ENCODE measurements at places on chromosomes 2 and 18.

DNA sequence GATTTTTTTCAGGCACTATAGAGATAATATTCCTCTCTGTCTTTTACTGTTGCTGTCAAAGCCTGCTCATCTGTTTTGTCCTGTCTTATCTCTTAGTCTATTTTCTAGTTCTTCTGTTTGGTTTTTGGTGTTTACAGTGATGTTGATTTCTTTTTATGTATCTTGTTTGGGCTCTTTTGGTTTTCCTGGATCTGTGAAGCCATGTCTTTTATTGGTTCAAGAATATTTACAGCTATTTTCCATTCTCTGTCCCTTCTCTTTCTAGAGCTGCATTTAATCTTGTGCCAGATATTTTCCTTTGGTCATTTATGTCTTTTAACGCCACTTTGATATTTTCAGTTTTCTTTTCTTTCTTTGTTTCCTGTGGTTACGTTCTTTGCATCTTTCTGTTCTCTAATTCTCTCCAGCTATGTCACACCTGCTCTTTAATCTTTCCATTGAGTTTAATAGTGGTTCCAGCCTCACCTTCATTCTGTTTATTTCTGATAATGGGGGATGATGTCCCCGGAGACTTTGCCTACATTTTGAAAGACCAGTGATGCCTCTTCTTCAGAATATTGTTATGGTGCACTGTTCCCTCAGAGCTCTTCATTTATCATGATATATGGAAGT lies 32.0 kb downstream of the SMCHD1 start:
- DNase-seq, result no peak

DNA sequence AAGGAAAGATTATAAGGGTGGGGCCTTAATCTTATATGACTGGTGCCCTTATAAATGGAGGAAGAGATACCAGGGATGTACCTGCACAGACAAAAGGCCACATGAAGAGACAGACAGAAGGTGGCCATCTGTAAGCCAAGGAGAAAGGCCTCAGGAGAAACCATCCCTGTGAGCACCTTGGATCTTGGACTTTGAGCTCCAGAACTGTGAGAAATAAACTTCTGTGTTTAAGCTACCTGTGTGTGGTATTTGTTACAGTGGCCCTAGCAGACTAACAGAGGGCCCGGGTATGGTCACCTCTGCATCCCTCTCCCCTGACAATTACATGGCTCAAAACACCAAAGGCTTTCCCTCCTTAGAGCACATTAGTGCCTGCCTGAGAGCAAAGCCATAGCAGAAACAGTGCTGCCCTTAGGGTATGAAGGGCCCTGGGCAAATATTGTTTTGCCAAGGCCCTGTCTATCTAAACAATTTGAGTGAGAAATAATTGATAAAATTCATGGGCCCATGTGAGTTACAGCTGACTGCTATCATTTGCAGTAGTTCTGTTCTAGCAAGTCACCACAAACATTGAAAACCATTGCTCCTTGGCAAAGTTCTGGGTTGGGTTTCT lies 109.3 kb upstream of the MYCN start:
- DNase-seq, result no peak

- DNase-seq, result no peak
These were observed 753.9 kb upstream of the ZEB2 start for GRCh38 chr2:145273840-145274239.

DNA sequence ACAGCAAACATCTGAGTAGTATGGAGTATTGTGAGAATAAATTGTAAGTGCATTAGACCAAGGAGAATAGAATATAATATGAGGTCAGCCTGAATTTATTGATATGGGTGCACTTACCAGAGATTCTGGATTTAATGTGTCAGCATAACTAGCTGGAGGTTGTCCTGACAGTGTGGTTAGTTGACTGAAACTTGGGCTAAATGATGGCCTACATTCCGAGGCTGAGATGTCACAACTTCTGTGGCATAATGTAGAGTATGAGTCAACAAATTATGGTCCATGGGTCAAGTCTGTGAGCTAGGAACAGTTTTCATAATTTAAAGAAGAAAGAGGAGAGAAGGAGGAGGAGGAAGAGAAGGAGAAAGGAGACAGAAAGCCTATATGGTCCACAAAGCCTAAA lies 127.6 kb downstream of the QPCT start:
- DNase-seq, result no peak

- no peak for DNase-seq
These were observed 6.6 kb upstream of the SEMA4C start for GRCh38 chr2:96876269-96877041.

DNA sequence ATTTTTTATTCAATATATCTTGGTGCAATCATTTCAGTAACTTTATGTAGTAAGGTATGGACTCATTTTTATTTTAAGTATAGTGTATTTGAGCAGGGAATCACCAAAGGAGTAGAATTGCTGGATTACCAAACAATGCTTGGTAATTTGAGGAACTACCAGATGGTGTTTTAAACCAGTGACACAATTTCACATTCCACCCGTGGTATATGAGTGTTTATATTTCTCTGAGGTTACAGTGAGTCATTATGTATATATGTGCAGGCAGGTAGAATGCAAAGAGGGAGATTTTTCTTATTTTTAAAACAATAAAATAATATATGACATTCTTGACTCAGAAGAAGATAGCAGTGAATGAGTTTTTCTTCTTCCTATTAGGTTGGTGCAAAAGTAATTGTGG lies 596.9 kb downstream of the DCC start:
- no peak for DNase-seq

GRCh38 chr2:9778012-9778411 lies 65.3 kb upstream of the TAF1B start:
- peak; percentile 75 for DNase-seq

DNA sequence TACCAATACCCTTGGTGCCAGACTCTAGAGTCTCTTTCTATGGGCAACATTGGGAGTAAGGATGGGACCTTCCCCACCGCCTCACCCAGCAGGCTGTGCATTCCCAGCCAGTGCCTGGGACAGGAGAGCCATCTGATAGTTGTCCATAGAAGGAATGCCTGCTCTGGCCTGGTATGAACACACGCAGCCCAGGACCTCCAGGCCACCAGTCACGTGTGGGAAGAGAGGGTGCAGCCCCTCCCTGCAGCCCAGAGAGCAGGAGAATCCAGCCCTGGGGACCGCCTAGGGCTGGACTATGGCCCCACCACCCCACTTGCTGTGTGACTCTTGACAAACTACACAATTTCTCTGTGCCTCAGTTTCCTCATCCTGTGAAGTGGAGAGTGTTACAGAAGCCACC lies 52.5 kb upstream of the ID2 start:
- DNase-seq, result no peak

DNA sequence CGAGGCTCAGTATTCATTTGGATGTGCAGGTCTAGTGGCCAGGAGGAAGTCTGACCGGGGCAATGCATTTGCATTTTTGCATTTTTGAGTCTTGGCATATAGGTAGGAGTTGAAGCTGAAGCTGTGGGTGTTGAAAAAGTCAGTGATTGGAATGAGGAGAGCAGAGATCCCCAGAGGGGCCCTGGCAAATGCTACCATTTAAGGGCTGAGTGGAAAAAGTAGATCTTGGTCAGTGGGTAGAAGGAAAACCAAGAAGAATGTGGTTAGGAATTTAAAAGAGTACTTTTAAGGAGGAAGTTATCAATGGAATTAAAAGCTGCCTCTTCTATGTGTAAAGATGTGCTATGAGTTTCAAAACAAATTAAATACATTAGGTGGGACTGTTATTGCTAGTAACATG lies 143.0 kb downstream of the ZEB2 start:
- no peak for DNase-seq

GRCh38 chr2:198639580-198639979 lies 818.2 kb downstream of the SATB2 start:
- DNase-seq, result no peak

- no peak for DNase-seq
These were observed 132.3 kb downstream of the UXS1 start for GRCh38 chr2:106061611-106062349.

DNA sequence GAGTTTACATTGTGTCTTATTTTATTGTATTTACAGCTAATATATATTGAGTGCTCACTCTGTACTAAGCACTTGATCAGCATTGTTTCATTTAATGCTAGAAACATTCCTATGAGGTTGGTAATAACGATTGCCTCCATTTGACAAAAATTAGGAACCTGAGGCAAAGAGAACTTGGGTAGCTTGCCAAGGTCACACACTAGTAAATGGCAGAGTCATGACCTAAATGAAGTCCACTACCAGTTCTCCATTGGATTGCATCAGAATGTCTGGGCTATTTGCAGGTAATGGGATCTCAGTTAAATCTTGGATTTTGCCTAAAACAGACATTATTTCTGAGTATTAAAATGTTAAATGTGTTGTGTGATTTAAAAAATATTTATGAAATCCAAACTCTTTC lies 65.8 kb upstream of the CRIM1 start:
- DNase-seq, result no peak

- DNase-seq, result no peak
These were observed 14.9 kb downstream of the ERFE start for GRCh38 chr2:238173692-238174091.

- DNase-seq, result peak; percentile 20
These were observed 39.0 kb upstream of the STRN start for GRCh38 chr2:37005118-37005868.

GRCh38 chr18:80229766-80230745 lies 17.3 kb downstream of the PARD6G start:
- DNase-seq, result no peak

DNA sequence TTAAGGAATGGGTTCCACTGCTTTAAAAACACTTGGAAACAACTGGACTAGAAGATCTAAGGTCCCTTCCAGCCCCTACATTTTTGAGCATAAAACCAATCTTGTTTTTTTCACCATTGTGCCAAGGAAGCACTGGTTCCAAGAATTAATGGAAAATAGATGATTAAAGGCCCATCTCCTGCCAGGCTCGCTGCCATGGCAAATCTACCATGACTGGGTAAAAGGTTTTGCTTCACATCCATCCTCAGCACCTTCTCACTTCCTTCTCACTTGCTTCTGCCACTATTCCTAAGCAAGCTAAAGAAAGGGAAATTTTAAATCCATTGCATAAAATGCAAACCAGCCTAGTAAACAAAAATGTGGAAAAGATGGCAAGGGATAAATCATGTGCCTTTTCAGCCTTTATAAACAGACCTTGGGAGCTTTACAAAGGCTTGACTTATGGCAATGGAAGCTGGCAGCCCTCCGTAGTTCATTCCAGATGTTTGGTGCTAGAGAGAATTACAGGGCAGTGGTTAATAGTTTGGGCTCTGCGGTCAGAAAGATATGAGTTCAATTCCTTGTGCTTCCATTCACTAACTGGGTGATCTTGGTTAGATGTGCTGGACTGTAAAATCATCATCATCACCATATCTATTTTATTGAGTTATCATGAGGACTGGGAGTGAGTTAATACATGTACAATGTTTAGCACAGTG lies 27.0 kb upstream of the ST3GAL5 start:
- DNase-seq, result no peak
